ENCODE measurements at places on chromosomes 5 and 9.

- no peak for DNase-seq
These were observed 100.7 kb downstream of the MTX3 start for GRCh38 chr5:79890119-79890929.

GRCh38 chr5:72123764-72124376, 16.6 kb downstream of the MAP1B start:
- DNase-seq, result no peak

DNA sequence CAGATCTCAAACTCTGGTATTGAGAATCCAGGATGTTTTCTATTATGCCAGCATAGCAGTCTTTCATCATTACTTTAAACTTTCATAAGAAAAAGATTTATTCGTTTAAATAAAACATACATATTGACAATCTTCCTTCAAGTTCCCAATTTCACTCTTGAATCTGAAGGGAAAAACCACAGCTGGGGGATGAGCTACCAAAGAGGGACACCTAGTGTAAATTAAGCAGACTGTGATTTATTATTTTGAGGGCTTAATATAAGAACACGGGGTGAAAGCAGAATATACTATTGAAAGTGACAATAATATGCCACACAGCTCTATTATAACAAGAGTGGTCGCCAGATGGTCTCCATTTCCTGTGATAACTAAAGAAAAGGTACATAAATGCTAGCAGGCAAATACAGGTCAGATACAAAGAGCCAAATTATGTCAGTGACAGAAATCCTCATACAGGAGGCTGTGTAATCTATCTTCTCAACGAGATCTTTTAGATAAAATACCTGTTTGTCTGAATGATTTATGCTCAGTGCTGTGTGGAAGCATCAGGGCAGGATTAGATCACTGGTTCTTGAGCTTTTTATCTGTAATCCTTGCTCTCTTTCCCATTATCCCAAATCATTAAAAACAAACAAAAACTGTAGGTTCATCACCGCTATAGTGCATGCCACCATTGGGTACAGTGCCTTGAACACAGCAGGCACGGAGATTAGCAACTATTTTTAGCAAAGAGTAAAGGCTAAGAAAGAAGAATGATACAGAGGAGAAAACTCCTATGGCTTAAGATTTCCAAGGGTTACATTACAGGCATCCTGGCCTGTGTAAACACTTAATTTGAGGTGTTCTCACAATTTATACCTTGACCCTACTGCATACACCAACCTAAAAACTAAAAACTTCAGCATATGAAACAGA, 116.6 kb downstream of the DROSHA start:
- no peak for DNase-seq

DNA sequence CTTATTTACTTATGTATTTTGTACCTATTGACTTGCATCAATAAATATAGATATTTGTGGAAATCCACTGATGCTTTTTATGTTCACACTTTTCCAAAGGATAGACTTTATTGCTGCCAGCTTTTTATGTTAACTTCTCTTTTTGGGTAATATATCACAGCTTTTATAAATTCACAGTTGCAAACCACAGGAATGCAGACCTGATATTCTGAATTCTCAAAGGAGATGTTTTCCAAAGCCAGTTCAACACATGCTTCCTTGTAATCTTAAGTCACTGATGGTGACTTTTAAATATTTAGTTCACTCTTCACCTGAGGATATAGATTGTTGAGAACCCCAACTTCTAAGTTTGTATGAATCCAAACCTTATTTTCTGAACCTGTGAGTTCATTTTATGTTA, 223.4 kb upstream of the PRR16 start:
- no peak for DNase-seq

DNA sequence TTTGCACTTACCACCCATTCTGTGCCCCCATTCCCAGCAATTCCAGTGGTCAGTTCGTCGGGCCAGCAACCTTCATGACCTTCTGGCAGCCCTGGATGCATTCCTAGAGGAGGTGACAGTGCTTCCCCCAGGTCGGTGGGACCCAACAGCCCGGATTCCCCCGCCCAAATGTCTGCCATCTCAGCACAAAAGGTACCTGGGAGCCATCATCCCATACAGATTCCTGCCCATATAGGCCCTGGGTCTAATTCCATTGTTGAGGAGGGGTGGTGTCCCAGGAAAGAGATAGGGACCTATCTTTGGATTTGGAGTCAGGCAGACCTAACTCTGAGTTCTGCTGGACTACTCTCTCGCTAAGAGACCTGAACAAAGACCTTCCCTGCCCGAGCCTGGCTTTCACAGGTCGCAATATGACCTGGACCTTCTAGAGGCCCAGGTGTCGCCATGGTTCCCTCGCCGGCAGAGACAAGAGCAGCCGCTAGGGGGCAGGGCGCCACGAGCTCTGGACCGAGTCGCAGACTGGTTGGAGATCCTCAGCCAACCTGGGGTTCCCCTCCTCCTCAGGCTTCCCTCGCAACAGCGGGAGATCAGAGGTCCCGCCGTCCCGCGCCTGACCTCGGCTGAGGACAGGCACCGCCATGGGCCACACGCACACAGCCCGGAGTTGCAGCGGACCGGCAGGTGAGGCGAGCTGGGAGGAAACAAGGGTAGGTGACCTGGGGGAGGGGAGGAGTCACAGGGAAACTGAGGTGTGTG, 3.1 kb downstream of the SLC4A9 start:
- no peak for DNase-seq

- DNase-seq, result no peak
These were observed 23.2 kb downstream of the PRUNE2 start for GRCh38 chr9:76882686-76883085.

DNA sequence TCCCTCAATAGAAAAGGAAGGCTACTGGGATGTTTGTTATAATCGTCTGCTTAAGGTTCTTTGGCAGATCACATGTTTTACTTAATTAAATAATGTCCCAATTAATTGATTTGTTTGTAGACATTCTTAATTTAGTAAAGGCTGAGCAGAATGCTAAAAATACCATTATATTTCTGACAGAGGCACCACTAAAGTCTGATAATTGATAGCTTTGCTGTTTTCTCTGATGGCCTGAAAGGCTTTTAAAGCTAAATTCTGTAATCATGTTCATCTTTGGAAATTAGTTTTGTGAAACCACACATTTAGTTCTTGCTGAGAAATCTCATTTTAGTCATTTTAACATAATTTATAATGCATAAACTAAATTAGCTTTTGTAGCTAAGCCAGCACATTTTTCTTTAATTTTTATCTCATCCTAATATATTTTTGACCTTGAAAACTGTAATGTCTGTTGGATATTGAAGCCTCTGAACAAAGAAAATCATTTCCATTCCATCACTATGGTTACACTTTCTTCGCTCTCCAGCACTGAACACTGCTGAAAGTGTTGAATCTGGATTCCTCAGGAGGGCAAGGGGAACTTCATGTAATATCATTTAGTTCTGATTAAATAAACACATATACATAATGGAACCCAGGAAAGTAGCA, 329.4 kb downstream of the ELAVL2 start:
- no peak for DNase-seq

DNA sequence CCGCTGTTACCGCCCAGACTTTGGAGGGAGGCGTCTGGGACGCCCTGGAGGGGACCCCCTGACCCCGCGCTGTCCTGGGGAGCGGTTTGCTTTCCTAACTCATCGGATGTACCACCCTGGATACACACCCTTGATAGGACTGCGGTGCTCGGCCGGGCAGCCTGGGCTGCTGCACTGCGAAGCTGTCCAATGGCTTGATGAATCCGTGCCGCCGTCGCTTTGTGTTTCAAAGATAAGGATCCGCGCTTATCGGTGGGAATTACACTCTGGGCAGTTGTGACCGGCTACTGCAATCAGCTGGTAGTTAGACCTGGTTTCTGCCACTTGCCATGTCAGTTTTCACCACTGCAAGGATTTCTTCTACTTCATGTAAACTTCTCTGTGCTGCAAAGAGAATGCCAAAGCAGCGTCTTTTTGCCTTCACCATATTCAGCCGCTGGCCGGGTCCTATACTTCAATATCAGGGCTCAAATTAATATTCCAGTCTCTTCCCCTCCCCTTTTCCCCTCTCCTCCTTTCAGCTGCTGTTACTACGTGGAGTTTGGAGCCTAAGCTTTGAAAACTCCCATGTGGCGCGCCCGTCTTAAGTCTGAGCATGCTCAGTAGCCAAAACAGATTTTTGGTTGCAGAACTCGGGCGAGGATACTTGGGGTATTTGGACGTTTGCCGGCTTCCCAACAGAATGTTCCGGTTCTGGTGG, 727 bp downstream of the SMAD5 start:
- peak; percentile 53 for DNase-seq

DNA sequence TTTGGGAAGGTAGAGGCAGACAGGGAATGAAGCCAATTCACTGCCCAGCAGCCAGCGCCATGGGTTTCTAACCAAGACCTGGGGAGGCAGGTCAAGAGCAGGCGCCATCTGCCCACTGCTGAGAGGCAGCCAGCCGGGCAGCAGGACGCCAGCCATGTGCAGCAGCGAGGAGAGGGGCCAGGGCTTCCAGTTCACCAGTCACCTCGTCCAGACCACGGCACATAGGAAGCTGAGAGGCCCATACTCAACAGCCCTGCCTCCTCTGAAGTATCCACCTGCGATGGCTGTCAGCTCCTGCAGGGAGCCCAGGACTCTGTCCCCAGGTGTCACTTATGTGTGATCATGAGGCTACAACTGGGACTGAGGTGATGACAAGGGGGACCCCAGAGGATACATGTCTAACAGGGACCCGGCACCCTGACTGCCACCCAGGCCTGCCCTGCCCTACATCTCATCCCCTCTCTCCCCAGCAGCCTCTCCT, 30.1 kb downstream of the IPPK start:
- no peak for DNase-seq

GRCh38 chr5:88722546-88723073, 160.4 kb downstream of the MEF2C start:
- DNase-seq, result no peak

- DNase-seq, result no peak
These were observed 67.4 kb upstream of the ADAMTS19 start for GRCh38 chr5:129392681-129393080.

DNA sequence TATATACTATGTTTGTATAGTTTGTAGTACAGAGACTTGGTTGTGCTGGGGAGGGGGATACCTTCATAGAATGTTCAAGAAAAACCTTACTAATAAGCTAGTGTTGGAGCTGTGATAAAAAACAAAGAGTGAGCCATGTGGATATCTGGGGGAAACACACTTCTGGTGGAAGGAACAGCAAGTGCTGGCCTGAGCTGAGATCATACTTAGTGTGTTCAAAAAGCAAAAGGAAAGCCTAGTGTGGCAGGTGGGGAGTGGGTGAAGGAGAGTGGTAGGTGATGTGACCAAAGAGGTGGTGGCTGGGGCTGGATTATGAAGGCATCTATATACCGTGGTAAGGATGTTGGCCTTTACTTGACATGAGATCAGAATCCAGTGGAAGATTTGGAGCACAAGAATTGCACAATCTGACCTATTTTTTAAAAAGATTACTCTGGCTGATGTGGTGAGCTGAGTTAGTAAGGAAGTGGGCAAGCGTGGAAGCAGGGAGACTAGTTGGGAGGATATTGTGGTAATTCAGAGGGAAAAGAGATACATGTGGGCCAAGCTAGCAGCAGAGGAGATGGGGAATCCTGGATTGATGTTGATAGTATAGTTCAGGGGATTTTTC, 26.6 kb downstream of the PALM2AKAP2 start:
- DNase-seq, result no peak

GRCh38 chr5:54761213-54761701, 224.1 kb downstream of the ESM1 start:
- no peak for DNase-seq

DNA sequence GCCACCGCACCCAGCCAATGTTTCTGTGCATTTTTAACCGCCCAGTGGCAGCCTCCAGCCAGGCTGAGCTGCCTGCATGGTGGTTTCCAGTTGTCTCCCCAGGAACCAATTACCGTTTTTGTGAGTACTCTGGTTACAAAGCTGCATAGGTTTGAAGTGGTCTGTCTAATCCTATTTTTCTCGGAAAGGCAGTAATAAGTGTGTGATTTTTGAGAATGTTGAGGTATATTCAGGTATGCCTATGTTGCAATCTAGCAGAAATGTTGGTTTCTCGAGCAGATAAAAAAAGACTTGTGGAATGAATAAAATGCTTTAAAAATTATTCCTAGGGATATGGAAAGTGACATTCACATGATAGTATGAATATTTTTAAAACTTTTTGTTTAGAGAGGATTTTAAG, 41.5 kb upstream of the ANKH start:
- no peak for DNase-seq

DNA sequence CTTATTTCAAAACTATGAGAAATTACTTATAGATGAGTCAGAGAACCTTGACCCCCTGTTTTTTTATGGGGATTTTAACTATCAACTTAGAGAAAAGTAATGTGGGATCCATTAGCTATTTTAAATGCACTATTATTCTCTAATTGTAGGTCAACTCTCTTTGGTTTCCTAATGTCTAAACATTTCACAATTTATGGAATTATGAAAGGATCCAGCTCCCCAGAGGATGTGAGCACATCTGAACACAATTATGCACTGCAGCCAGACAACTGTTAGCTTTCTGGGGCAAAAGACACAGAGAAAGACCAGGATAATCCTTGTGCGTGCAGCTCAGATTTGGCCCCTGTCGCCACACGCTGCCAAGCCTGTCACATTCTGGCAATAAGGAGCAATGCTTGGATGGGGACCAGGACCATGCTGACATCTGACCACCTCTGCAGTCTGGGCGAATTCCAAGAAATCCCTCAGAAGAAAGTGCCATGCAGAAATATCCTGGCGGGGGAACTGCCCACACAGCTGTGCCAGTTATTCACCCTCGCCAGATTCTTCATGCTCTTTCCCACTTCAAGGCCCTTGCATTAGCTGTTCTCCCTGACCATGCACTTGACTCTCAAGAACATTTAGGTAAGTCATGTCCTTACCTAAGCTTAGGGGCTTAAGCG, 22.2 kb upstream of the CMBL start:
- DNase-seq, result no peak

DNA sequence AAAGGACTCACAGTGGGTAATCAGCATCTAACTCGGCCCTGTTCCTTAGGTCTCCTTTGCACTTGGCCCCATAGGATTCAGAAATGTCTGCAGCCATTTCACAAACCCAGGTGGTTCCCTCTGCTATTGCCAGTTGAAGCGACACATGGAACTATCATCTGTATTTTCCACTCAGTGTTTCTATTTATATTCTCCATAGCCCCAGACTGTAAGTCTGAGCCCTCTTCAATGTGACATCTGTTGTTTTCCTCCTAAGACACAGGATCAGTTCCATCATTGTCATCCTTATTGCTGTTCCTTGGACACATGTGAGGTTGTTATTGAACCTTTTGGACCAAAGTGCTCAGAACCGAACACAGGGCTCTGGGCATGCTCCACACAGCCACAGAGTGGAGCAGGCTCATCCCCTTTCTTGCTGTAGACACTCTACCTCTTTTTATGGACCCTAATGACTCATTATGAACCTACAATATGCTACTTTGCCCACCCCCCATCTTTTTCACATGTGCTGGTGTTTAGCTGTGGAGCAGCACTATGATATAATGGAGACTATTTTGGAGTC, 36.4 kb downstream of the GARNL3 start:
- no peak for DNase-seq

GRCh38 chr5:141811287-141812155, 66.7 kb downstream of the PCDH1 start:
- peak; percentile 23 for DNase-seq

- DNase-seq, result no peak
These were observed 28.4 kb upstream of the SUSD1 start for GRCh38 chr9:112203536-112203935.

- peak; percentile 1 for DNase-seq
These were observed 118.4 kb upstream of the PRSS3 start for GRCh38 chr9:33676746-33677505.

- peak; percentile 11 for DNase-seq
These were observed 467 bp upstream of the VLDLR start for GRCh38 chr9:2620919-2621721.

- DNase-seq, result no peak
These were observed 114.3 kb upstream of the TSLP start for GRCh38 chr5:110956913-110957813.

GRCh38 chr9:96317335-96317980, 15.5 kb upstream of the HSD17B3 start:
- peak; percentile 47 for DNase-seq

Data from thymus (tissue), 14 donors.